ENCODE measurements at places on chromosomes 7 and 10.

DNA sequence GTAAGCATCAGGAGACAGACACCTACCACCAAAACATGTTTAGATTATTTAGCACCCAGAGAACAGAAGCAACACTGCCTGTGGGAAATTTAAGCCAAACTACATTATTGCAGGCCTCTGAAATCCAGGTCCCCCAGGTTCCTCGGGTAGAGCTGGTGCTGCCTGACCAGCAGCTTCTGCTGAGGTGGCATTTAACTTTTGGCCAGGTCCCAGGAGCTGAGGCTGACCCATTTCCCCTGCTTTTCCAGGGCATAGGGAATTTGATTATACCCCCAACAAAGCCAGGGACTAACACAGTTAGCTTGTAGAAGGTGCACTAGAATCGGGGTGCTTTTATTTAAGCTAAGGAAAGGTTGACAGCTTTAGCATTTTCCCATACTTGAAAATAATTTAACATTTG is 4.7 kb downstream of the LRRC4 start:
- DNase-seq, result no peak

DNA sequence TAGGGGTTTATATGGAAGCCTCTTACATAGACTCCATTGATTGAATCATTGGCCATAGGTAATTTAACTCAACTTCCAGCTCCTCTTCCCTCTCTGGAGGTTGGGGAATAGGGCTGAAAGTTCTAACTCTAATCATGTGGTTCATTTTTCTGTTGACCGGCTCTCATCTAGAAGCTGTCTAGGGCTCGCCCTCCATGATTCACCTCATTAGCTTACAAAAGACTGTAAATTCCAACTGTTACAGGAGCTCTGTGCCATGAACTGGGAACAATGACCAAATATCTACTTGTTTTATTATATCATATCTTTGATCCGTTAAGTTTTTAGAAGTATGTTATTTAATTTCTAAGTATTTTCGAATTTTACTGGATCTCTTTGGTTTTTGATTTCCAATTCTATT is 263.0 kb downstream of the TCF7L2 start:
- DNase-seq, result no peak

GRCh38 chr10:15743443-15743842 is 23.7 kb upstream of the ITGA8 start:
- no peak for DNase-seq

- no peak for DNase-seq
These were observed 309.7 kb downstream of the CSTF2T start for GRCh38 chr10:51389415-51390321.

DNA sequence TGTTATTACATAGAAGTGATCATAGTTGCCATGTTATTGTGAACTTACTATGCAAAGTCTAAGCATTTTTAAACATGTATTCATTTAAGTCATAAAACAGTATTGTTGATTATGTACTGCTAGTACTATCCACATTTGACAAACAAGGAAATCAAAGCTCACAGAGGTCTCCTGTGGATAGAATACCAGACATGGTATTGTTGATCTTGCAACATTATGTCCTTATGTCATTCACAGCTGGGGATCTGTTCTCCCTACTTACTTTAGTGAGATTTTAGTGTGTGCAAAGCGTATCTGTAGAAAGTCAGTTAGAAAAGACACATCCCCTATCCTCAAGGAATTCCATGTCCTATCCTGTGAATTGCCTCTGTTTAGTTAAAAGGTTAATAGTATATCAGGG is 106.1 kb downstream of the SND1 start:
- no peak for DNase-seq
